Ureter (tissue), 1 donor: ENCODE measurements at places on chromosomes 13 and 19. TPM values are rescaled to one million over a fixed set of nuclear protein-coding genes. Genes with fewer than 3 reads are reported as not detected.

- no peak for DNase-seq
These were observed 9.9 kb downstream of the RFX2 start for GRCh38 chr19:6100284-6100915.

GRCh38 chr13:80336370-80336769 is 4.6 kb downstream of the SPRY2 start:
- no peak for DNase-seq

DNA sequence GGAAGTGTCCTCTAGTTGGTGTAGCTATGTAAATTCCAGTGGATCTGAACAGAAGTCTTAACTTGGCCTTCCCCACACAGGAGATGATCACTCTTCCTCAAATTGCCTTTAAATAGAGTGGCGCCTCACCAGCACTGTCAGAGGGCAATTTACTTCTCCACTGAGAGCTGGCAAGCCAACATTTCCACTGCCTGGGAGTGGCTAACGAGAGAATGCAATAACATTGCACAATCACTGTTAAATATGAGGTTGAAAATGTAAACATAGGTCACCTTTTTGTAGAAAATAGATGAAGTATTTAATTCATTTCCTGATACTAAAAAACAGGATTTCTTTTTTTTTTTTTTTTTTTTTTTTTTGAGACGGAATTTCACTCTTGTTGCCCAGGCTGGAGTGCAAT is 55.4 kb upstream of the UBL3 start:
- peak; percentile 61 for DNase-seq

DNA sequence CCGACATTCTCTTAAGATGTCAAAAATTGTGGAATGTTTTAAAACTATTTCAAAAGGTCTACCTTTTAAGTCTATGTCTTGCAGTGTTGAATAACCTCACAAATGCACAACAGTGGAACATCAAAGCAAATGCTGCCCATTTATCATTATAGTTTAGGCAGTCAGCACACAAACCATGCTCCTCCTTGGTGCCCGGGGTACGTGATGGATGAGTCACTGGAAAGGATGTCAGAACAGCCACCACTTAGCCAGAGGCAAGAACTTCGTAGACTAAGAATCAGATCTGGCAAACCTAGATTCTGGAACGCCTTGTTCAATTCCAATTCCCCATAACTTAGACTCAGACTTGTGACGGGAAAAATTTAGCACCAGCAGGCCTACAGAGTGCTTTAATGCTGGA is 343.6 kb downstream of the FGF9 start:
- DNase-seq = no peak

- no peak for DNase-seq
These were observed 103.9 kb downstream of the LMO7 start for GRCh38 chr13:75740031-75740430.

SERPINE3 gene
- total RNA-seq = 0.31 TPM

- DNase-seq = no peak
These were observed 8.5 kb upstream of the CERS1 start for GRCh38 chr19:18904334-18905057.
